Putamen (tissue), 1 donor: ENCODE measurements at places on chromosomes 5 and 9.

- no peak for DNase-seq
Measured at GRCh38 chr5:135150767-135151166, 116.7 kb upstream of the PITX1 start.

- DNase-seq, result no peak
Measured at GRCh38 chr5:167577616-167578015, 713.8 kb upstream of the WWC1 start.

DNA sequence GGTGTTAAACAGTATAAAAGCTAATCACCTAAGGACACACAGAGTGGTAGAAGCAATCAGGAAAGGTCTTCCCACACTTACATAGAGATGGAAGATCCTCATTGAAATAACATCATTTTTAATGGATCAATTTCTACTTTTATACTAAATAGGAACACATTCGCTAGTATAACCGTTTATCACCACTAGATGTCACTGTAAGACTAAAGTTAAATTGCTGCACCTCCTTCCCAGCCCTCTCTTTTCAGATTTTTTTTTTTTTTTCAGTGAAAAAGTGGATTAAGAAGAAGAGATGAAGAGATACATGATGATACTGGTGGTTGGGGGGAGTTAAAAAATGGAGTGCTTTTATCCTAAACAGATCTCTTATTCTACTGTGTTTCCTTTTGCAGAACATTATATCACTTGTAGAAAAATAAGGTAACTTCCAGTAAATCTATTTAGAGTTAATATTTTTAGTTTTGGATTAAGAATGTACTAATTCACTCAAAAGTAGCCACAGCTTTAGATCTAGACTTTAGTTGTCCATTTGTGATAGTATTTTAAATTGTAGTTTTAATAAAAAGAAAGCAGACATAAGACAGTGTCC, 116.9 kb upstream of the ARRDC3 start:
- DNase-seq, result peak; percentile 4

- no peak for DNase-seq
Measured at GRCh38 chr5:119750887-119751733, 121.8 kb downstream of the FAM170A start.

DNA sequence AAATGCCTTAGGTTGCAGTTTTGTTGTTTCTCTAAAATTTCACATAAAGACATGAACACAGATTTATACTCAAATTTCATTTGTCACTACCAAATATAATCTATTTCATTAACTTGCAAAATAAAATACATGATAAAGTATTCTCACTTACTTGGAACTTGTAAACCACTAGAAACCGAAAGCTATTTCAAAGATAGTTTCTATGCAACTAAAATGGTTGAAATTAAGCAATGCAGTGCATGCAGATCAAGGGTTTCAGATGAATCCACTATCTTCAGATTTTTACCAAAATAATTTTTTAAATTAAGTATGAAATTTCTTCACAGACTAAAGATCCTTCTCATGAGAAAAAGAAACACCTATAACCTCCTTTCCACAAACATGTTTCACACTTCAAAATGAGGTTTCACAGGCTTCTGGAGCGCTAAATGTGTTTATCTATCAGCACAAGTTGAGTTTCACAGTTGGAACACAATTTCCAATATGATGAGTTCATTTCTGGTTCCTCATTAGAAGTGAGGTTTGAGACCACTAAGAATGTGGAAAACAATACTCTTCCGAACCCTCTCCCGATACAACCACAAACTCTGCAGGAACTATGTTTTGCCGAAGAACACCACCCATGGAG, 63.9 kb downstream of the EPB41L4A start:
- no peak for DNase-seq

DNA sequence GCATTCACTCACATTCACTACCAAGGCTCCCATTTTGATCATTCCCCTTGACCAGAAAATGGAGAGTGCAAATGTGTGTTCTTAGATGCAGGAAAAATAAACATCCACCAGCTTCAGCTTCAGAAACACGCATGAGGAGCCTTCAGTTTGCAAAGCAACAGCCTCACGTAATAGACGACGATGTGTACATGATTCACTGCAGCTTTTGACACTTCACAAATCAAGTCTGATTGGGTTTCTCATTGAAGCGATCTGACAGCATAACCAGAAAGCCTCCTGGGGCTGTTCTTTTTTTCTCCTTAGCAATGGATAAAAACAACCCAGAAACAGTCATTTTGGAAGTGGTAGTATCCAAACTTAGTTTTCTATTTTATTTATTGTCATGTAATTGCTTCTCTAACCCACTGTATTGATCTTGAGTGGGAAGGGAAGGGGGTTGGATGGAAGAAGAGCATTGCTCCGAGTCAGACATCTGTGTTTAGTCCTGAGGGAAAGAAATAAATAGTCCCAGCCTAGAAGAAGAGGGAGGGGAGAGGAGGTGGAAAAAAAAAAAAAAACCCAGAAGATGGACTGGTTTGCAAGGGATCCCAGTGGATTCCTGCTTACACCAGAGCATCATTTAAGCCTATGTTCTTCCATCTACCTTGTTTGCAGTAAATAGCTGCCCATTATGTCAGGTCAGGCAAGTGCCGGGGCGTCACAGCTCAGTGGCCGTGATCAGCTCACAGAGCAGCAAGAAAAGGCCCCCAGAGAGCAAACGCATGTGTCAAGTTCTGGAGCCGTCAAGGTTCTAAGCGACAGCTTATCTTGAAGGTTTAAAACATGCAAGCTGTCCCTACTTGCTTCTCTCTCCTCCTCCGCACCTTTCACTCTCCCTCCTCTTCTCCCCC, 190.2 kb upstream of the SNX2 start:
- DNase-seq, result no peak

DNA sequence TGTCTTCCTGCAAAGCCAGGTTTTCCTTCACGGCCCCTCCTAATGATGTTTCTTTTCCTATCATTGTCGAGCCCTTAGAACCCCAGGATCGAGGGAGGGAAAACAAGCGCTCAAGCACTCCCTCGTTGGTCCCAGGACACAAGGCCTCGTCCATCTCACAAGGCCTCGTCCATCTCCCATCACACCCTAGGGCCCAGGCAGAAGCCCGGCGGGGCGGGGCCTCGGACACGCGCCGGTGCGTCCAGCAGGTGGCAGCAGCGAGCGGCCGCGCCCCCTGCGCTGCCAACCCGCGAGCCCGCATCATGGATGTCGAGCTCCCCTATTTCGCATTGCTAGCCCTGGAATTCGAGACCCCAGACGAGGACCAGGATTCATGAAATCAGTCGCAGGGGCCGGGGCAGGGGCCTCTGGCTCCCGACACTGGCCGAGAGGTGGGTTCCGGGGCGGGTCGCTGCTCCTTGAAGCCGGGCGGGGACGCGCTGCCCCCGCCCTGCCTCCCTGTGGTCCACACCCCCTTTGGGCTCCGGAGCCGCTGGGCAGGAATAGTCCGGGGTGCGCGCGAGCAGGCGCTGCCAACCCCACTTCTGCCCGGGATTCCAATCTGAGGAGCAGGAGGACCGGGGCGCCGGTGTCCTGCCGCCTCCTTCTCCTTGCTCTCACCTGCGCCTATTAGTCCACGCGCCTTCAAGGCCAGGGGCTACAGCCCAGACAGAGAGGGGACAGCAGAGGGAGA, at the start of gene ABLIM3:
TSS of gene ABLIM3 (plus strand) at position 270 of the 733 bp plus-strand sequence. CDS start 603 bp downstream, outside the sequence.
- peak; percentile 52 for DNase-seq

DNA sequence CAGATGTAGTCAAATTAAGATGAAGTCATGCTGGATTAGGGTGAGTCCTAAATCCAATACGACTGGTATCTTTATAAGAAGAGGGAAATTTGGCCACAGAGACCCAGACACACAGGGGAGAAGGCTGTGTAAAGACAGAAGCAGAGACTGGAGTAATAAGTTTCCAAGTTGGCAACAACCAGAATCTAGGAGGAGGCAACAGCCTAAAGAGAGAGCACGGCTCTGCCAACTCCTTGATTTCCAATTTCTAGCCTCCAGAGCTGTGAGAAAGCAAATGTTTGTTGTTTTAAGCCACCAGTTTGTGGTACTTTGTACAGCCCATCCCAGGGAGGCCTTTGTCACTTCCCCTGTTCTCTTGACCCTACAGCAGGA, 74.4 kb downstream of the ATG10 start:
- DNase-seq, result no peak

GRCh38 chr9:35695943-35696401, 6.2 kb upstream of the TPM2 start:
- DNase-seq, result no peak

GRCh38 chr5:71601222-71602026, 14.3 kb downstream of the MCCC2 start:
- DNase-seq, result peak; percentile 37

DNA sequence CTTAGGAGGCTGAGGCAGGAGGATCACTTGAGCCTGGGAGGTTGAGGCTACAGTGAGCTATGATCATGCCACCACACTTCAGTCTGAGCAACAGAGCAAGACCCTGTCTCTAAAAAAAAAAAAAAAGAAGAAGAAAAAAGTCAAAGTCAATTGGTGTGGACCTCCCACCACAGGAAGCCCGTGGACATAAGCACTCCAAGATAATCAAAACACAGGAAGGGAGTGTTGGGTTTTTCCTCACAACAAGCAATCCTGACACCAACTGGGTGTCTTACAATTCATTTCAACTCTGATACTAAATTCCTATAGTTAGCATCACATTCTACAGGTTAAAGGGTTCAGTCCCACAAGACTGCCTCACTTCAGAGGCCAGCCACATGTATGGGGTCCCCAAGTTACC, 70.7 kb downstream of the PDE6A start:
- no peak for DNase-seq
